ENCODE measurements at places on chromosomes 3 and 15.
A peak's percentile ranks its signal among the peaks of the same experiment; 100 is the strongest.

GRCh38 chr15:60781211-60781713, 302.3 kb upstream of the ICE2 start:
- no peak for DNase-seq

- no peak for DNase-seq
Measured at GRCh38 chr3:38349684-38350359, 3.2 kb downstream of the XYLB start.

GRCh38 chr15:50697109-50697797, 10.7 kb upstream of the TRPM7 start:
- no peak for DNase-seq

GRCh38 chr3:188711881-188712247, 459.9 kb upstream of the TPRG1 start:
- no peak for DNase-seq

GRCh38 chr3:72054976-72055375, 270.0 kb upstream of the PROK2 start:
- DNase-seq = no peak

- DNase-seq = no peak
Measured at GRCh38 chr3:58296843-58297242, 9.2 kb upstream of the RPP14 start.

- DNase-seq = no peak
Measured at GRCh38 chr3:14672588-14672987, 2.4 kb upstream of the C3orf20 start.

DNA sequence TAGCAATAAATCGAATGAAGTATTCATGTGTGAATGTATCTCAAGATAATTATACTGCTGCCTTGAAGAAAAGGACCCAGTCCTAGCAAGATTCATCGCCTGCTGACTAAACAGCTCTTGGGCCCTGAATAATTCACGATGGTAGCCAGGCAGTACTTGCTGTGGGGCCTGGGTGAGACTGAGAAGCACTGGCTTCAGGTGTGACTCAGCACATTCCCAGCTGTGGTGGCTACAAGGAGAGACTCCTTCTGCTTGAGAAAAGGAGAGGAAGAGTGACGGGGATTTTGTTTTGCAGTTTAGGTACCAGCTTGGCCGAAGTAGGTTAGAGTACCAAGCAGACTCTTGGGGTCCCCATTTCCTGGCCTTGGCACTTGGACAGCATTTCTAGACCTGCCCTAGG, 47.6 kb upstream of the CD200R1L start:
- no peak for DNase-seq

- DNase-seq = no peak
Measured at GRCh38 chr15:73749533-73749932, 3.6 kb downstream of the INSYN1 start.

DNA sequence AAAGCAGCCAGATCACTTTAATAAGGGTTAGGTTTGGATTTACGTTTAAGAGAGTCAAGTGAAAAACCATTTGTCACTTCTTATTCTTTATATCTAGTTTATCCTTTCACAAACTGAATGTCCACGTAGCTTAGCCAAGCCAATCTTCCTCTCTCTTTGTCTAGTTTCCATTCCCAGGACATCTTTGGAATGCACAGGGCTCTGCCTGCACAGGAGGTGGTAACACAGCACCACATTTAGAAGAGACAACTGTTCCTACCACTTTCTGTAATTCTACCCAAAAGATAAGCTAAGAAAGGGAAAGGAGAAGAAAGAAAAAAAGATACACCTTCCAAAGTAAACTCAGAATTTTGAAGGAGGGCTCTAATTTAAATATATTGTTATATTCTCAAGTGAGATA, 67.9 kb downstream of the IGSF11 start:
- DNase-seq = no peak

DNA sequence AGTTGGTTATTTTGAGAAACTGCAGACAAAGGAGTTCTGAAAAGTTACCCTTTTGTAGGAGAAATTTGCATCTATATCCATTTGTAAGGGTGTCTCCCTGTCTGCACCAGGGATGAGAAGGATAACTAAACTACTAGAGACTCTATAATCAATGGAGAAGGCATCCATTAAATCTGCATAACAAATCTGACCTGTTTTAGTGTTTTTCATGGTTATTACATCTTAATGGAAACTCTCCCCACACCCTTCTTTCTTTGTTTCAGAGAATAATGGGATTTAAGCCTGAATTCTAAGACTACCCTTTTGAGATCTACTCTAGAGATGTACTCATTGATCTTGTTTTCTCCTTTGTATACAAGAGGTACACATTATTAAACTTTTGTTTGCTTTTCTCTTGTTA, 82.0 kb upstream of the DAZL start:
- no peak for DNase-seq

DNA sequence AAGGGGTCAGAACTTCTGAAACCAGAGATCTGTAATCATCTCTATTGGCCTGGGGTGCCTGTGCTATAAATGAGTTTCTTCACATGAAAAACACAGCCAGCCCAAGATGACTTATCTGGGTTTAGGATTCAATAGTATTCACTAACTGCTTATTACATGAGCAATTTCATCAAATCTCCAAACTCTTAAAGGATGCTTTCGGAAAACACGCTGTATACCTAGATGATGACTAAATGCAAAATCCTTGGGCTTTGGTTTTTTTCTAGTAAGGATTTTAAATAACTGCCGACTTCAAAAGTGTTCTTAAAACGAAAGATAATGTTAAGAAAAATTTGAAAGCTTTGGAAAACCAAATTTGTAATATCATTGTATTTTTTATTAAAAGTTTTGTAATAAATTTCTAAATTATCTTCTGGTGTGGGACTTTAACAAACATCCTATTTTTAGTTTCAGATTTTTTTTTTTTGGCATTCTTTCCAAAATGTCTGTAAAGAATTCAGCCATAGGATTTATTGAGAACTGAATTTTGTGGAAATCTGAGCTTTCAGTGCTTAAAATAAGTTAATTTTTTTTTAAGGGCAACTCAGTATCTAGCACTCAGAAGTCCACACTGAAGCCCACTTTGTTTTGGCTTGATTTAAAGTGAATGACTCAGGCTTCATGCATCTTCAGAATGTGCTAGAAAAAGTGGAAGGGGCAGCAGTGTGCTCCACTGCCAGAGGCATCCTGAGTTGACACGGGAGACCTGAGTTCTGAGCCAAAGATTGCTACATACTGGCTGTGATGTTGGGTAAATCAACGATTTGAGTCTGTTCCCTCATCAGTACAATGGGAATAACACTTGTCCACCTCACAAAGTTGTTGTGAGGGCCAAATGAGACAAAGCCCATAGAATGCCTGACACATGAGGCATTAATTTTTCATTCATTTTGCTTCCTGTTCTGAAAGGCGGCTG, 18.7 kb downstream of the TMEM43 start:
- no peak for DNase-seq

- peak; percentile 77 for DNase-seq
Measured at GRCh38 chr3:127159543-127159942, 33.4 kb upstream of the PRR23E start.

GRCh38 chr3:76134166-76134565, 348.8 kb upstream of the ZNF717 start:
- DNase-seq = no peak

DNA sequence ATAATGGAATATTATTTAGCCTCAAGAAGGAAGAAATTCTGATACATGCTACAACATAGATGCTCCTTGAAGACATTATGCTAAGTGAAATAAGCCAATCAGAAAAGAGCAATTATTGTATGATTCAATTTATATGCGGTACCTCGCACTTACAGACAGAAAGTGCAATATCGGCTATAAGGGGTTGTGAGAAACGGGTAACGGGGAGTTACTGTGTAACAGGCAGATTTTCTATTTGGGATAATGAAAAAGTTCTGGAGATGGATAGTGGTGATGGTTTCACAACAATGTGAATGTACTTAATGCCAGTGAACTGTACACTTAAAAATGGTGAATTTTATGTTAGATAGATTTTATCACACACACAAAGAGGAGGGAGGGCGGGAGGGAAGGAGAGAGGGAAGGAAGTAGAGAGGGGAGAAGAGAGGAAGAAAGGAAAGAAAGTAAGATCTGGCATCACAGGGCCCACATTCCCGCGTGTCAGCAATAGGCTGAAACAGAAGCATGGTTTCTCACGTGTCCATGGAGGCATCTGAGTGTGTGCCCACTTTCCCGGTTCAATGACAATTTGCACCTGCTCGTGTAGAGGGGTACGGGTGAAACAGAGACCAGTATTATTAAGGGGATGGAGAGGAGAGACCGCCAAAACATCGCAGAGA, 700 bp upstream of the BLM start:
- DNase-seq = no peak

DNA sequence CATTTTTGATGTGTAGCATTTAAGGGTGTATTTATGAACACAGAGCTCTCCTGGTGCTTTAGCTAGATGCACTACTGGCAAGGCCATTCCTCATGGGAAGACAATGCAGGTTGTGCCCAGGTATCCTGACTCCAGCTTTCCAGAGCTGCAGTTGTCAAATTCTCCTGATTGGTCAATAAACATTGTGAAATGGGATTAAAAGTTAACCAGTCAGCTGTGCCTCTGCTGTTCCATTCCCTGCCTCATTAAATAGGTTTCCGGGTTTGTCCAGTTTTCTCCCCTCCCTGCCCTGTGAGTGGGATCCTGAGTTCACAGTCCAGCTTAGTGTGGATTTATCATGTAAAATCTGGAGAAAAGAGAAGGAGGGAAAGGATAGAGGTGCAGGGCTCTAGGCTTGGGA, 207.3 kb downstream of the SQOR start:
- no peak for DNase-seq

Data from NCI-H1417 treated with DMSO at 0.1 percent for 48 hours (cell line).